ENCODE measurements at places on chromosomes 3 and 15. TPM values are rescaled to one million over a fixed set of nuclear protein-coding genes. Genes with fewer than 3 reads are reported as not detected.

The HERC2 gene
- 2.4 TPM for polyA plus RNA-seq

The HMG20A gene
- 32.4 TPM for polyA plus RNA-seq

DNA sequence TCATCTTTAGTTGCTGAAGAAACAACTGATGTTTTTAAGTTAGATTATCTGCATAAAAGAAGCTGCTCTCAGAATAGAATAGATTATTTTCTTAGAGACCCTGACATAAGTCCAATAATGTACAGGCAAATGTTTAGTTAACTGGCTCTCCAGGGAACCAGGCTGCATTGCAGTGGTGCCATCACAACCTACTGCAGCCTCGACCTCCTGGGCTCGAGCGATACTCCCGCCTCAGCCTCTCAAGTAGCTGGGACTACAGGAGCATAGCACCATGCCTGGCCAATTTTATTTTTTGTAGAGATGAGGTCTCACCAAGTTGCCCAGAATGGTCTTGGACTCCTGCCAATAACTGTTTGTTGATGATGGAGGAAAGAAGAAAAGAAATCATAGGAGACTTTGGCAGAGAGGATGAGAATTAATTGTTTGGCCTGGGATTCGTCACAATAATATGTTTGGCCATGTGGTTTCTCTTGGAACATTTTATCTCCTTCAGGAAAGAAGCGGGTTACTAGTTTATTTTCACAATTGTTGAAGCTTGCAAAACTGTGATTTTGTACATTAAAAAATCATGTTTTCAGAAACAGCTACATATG, 429.2 kb downstream of the CADM2 start:
- no peaks in the 10 kb centered on the region for H3K36me3 ChIP-seq
- no peaks in the 10 kb centered on the region for H3K27me3 ChIP-seq
- H3K27ac ChIP-seq = no peak overlapping the region
- H3K4me1 ChIP-seq = no peaks in the 10 kb centered on the region
- no peak for DNase-seq
- H3K4me3 ChIP-seq = no peak overlapping the region

- H3K4me3 ChIP-seq = peak overlapping the region; percentile 90
- no peaks in the 10 kb centered on the region for H3K36me3 ChIP-seq
- peak; percentile 51 for DNase-seq
- no peaks in the 10 kb centered on the region for H3K27me3 ChIP-seq
These were observed 675 bp downstream of the BRPF1 start for GRCh38 chr3:9732080-9732739.

Data from naive B cell (primary cell).